ENCODE measurements at places on chromosomes 5 and 9.

- DNase-seq: peak; percentile 80
These were observed 672.9 kb downstream of the NR2F1-AS1 start for GRCh38 chr5:92907938-92908606.

- no peak for DNase-seq
These were observed 10.0 kb downstream of the TENT4A start for GRCh38 chr5:6723122-6723815.

DNA sequence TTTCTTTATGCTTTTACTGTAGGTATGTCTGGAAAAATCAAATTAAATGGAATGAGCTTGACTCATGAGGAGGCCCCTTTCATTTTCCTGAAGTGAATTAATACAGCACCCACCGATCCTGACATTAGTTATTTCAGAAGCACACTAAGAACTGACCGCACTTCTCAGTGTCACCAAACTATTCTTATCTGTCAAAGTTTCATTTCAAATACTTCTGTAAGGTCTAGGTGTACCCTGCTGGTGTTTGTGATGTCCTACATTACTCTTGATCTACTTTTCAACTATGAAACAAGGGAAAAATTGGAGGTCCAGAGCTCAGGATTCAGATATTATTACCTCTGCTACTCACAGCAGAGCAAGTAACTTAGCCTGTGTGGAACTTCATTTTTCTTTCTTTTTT, 1.8 kb upstream of the TEK start:
- DNase-seq: no peak

DNA sequence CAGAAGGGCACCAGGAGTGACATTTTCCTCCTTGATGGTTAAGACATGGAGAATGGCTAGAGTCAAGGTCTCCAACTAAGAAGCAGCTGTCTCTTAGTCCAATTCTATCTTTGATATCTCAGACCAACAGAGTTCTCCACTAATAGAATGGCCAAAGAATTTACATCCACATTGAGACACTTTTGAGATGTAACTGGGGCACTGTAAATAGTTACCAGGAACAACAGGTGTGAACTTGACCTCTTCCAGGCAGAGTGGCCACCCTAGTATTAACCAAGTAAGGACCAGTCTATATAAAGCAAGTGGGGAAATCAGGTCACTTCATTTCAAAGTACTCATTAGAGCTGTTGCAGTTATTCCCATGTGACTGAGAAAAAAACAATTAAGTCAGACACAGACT, 159.7 kb upstream of the RAD23B start:
- DNase-seq: no peak

GRCh38 chr5:139700711-139701055, 52.5 kb downstream of the CXXC5 start:
- DNase-seq: no peak

DNA sequence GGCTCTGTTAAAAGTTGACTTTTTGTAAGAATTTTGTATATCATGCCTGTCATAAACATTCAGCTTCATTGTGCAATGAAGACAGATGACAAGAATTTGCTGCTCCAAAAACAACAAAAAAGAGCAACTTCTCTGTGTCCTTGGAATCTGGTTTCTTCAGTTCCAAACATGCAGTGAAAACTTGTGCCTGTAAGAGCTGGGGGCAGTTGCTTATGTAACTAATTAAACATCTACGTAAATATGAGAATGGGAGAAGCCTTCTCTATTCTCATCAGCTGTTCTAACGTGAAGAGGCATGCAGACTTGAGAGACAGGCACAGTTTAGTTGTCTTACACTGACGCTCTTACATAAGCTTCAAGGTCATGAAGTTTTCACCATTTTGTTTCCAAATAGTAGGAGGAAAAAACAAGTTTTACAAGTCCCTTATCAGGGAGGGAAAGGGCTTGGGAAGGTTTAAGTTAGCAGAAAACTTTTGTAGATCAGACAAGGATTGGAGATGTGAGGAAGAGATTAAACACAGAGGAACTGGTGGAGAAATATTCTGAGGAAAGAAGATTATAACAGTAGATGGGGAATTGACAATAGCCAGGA, 170.4 kb downstream of the RFK start:
- DNase-seq: no peak

- no peak for DNase-seq
These were observed 17.9 kb downstream of the NDST1 start for GRCh38 chr5:150525781-150526180.

- DNase-seq: no peak
These were observed 14.2 kb upstream of the RALGDS start for GRCh38 chr9:133135146-133135745.

DNA sequence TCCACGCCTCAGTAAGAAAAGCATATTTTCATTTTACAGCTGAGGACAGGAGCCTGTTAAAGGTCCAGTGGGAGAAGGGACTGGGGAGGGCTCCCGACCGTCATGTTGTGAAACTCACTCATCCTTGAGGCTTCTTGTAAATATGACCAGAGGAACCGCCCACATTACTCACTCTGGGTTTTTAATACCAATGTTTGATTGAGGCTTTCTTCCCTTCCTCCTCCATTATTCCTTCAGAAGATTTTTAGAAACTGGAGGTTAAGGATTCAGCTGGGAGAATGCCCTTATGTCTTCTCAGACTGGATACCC, 61.4 kb upstream of the GLRX start:
- no peak for DNase-seq

- no peak for DNase-seq
These were observed 3.4 kb downstream of the ADGRD2 start for GRCh38 chr9:124453586-124454191.

DNA sequence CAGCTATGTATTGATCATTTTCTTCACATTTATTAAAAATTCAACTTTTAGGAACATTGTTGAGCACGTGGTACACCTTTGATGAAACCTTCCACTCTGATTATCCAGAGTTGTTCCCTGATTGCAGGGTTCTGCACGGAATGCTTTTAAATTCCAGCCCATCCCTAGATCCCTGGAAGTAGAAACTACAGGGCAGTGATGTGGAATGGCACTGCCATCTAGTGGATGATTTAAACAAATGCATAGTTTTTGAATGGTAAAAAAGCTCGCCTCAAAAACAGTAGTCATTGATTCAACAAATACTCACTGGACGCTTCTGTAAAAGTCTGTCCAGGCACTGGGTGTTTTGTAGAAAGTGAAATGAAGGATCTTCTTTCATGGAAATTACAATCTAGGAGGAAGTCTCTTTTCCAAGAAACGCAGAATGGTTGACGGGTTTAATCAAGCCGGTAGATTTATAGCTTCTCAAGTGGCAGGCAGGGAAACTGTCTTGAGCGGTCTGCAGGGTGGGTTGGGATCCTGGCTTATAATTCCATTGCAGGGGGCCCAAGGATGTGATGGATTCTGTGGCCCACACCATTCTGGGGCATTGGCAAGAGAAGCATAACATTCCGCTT, 118.4 kb downstream of the ARHGAP26 start:
- DNase-seq: peak; percentile 48

DNA sequence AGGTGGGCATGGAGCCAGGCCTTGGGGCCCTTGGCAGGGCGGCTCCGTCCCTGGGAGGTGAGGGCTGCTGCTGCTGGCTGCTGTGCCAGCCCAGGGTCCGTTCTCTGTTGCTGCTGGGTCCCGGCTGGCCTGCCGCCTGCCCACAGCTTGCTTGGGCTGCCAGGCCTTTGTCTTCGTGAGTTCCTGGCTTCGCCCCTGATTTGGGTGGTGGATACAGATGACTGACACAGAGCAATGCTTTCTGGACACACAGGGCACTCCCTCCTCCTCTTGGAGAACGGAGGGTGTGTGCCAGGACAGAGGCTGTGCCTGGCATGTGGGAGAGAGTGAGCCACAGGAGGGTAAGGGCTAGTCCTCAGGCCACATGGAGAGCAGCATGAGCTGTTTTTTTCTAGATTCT, 166.1 kb downstream of the MACROH2A1 start:
- no peak for DNase-seq

DNA sequence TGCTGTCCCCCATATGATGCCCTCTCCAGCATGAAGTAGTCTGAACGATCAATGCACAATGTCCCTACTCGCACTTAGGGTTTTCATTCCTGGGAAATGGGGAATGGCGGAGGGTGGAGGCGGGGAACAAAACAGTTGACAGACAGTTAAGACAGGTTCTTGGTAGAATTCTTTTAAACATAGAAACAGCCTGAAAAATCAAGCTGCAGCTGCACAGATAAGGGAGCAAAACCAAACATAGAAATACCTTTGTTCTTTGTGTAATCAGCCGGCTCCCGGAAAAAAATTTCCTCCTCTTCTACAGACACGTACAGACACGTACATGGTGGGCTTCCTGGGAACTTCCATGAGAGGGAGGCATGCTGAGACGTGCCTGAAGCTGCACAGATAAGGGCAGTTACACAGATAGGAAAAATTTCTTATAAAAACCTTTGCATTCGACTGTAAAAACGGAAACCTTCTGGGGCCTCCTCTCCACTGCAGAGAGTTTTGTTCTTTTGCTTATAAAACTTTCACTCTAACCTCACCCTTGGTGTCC, 662.4 kb upstream of the PTPRD start:
- DNase-seq: no peak

GRCh38 chr9:129496473-129497004, 124.4 kb downstream of the C9orf50 start:
- DNase-seq: peak; percentile 80

DNA sequence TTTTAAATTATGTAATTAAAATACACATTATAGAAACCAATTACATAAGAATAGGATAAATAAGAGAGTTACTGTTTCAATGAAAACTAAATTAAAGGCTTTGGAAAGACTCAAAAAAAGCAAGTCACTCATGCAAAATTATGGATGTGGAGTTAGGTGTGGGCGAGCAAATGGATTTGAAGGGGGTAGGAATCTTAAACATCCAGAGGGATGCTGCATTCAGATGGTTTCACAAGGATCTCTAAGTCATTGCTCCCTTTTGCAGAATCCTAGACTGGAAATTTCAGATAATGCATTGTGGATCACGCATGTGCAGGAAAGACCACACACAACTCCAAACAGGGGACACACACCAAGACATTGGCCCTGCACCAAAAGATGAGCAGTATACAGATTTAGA, 57.5 kb downstream of the DRD1 start:
- no peak for DNase-seq

- DNase-seq: no peak
These were observed 135.8 kb downstream of the TLE4 start for GRCh38 chr9:79707589-79707988.

DNA sequence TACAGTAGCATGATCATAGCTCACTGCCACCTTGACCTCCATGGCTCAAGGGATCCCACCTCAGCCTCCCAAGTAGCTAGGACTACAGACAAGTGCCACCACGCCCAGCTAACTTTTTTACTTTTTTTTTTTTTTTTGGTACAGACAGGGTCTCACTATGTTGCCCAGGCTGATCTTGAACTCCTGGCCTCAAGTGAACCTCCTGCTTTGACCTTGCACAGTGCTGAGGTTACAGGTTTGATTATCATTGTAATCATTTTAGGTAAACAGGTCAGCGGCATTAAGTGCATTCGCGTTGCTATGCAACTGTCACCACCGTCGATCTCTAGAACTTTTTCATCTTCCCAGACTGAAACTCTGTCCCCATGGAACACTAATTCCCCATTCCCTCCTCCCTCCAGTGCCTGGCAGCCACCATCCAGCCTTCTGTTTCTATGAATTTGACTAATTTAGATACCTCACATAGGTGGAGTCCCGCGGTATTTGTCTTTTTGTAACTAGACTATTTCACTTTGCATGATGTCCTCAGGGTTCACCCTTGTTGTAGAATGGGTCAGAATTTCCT, 5.8 kb upstream of the CARD19 start:
- no peak for DNase-seq

GRCh38 chr9:69272212-69272611, 52.8 kb upstream of the ENTREP1 start:
- DNase-seq: no peak

DNA sequence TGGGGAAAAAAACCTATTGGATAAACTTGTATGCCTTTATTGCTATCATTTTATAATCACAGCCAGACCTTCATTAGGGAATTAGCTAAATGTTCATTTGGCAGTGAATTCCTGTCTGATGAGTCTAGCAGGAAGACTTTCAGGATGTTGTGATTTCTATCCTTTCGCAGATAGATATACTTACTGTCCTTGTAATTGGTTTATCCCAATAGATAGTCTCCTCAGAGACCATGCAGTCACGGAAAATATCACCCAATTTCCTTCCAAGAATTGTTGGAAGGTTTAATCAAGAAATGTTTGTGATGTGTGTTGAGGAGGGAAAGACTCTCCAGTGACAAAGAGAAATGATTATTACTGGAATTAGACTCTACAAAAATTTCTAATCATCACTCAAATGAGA, 1937.9 kb upstream of the WWC1 start:
- DNase-seq: no peak

DNA sequence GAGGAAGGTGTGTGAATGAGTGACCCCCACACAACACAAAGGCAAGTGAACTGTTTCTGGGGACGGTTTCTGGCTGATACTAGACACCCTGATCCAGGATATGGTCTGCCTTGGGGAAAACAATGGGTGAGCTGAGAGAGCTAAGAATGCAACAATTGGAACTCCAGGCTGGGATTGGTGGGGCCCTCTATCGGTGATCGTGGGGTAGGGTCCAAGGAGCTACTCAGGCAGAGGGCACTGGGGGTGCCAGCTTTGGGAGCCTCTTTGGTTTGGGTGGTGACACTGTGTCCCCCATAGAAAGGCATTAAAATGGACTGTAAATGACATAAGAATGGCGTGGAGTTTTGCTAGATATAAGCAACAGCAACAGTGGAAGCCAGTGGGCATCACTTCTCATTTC, 439.1 kb downstream of the DMAC1 start:
- DNase-seq: no peak

Data from foreskin melanocyte (primary cell).